Substantia nigra (tissue), 51 donors: ENCODE measurements at places on chromosomes 5 and 9.

DNA sequence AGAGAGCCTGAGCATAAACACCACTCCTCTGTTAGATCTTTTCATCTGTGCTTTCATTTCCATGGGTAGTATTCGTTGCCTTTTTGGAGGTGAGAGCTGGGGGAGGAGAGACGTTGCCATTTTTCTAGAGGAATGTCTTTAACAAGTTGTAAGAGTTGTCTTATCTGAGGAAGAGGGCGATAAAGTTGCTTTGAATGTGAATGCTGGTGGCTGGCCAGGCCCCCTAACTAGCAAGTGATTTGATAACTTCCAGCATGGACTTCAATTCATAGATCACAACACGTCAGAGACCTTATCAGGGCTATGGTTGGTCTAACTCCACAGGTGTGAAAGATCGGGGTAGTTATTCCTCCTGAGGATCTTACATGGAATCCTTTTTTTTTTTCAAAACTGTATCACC is 30.0 kb upstream of the AOPEP start:
- no peak for DNase-seq

DNA sequence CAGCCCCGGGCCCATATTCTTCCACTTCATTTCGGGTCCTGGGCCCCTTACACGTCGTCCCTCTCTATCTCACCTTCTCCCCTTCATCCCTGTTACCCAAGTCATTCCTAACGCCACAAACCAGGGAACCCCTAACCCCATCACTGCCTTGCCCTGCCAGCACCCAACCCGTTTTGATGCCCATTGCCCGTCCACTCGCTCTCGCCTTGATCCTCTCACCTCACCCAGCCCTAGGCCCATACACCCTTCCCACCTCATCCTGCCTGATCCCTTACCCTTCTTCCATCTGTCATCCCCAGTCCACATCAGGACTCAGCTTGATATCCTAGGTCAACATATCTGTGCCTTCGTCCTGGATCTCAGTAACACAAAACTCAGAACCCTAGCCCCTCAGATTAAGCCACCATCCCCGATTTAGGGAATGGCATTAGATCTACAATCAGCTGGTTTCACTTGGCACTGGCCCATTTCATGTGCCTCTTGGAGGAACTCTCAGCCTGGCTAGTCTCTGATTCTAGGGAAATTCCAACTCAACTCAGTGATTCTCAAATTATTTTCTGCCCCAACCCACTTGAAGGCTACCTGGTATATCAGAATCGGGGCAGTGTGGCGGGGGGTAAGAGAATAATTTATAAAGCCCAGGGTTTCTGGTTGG is 489 bp downstream of the CHMP5 start:
- no peak for DNase-seq

DNA sequence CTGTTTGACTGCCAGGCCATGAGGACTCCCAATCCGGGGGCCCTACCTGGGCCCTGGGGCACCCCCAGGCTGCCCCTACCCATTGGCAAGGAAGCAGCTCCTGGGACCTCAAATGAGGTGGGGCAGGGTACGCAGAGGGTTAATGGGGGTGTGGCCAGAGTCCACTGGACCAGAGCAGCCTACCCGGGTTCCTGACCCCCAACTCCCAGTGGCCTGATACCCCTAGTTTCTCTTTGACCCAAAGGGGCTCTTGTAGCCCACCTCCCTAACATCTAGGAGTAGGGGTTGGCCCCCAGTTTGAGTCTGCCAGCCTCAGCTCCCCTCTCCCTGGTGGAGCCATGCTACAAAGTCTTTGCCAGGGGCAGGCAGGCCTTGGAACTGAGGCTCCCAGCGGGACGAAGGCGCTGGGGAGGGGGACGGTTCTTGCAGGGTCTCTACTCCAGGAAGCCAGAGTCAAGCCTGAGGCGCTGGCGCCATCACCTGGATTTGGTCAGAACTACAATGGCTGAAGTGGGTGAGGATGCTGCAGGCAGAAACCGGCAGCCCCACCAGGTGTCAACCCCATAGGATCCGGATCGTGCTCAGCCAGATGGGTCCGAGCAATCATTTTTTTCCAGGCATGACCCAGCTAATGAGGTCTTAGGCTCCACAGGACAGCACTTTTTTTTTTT is 8.4 kb upstream of the CERCAM start:
- DNase-seq, result peak; percentile 87

GRCh38 chr5:68464424-68464823 is 248.9 kb downstream of the PIK3R1 start:
- no peak for DNase-seq

DNA sequence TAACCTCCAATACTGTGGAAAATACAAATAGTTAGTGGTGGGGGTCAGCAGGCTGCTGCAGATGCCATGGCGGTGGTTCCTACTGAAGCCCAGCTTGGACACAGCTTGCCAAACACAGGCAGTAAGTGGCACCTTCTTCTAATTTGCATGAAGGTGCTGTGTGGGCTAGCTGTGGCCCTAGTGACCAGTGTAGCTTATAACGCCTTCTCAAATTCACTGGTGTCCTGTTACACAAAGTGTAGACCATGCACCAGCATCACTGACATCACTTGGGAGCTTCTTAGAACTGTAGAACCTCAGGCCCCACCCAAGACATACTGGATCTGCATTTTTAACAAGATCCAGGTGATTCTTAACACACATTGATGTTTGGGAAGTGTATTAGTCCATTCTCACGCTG is 58.8 kb upstream of the TGFBR1 start:
- DNase-seq, result no peak

DNA sequence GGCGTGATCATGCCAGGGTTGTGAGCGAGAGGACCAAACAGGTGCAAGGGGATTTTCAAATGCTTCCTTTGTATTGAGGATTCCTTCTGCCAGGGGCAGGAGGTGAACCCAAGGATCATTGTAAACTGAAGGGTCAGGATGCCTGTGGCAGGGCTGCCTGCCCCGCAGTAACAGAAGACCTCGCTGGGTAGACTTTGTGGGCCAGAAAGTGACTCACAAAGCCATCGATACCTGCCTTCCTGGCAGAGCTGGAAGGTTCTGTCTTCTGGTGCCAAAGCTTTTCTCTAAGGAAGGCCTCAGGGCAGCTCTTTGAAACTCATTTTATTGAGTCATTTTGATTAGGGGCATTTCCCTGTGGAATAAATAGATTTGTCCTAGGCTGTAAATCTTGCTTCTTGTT is 223.4 kb downstream of the ICE1 start:
- DNase-seq, result no peak

- no peak for DNase-seq
These were observed 887.3 kb upstream of the SEMA6A start for GRCh38 chr5:117461966-117462365.

DNA sequence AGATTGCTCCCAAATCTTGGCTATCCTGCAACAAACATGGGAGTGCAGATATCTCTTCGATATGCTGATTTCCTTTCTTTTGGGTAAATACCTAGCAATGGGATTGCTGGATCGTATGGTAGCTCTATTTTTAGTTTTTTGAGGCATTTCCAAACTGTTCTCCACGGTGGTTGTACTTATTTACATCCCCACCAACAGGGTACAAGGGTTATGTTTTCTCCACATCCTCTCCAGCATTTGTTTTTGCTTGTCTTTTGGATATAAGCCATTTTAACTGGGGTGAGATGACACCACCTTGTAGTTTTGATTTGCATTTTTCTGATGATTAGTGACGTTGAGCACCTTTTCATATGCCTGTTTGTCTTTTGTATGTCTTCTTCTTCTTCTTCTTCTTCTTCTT is 20.3 kb downstream of the CTSL start:
- DNase-seq, result no peak

DNA sequence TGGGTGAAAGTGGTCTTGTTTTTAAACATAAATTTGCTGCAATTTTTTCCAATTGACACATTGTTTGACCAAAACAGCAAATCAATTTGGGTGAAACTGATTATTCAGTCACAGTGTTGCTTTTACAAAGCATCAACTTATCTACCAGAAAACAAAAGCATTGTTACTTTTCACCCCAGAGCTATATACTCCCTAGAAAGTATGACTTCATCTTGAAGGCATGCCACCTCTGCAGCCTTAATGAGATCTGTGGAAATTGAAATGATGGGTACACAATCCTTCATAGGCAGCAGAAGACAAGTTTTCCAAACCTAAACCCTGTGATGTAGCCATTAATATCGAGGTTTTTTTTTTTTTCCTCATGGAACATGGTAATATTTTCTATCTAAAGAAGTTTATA is 615.9 kb downstream of the CHSY3 start:
- no peak for DNase-seq

DNA sequence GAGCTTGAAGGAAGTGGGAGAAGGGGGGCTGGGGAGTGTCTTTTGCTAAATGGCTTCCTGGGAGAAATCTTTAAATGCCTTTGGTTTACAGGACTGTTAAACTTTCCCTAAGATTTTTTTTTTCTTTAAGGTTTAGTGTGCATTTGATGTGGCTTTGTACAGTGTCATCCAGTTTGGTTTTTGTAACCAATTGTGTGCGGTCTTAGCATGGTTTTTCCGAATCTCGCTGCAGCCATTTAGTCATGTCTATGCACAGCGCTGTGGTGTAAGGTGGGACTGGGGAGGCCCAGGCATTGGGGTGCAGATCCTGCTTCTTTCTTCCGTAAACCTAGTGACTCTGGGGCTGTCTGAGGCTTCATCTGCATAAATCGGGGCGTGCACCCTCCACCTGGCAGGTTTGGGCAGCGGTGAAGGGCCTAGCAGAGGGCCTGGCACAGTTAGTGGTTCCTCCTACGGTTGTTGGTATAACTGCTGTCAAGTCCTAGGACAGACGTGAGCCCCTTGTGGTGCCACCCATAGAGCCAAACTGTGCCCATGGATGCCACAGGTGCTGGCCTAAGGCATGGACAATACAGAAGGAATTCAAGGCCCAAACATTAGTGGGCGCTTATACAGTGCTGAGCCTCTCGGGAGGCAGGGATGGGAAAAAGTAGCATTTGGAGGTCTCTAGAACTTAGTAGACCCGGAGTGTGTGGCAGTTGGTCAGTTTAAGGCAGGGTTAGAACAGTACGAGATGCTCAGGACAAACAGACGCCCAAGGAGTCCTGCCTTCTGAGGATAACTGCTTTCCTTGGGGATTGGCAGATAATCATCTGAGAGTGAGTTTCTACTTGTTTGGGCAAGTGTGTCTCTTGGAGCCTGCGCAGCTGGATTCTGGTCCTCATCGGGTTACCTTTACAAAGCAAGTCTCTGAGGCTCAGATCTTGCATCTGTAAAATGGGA is 1.5 kb downstream of the PRRC2B start:
- no peak for DNase-seq
